DMS 273 treated with DMSO at 0.1 percent for 48 hours (cell line): ENCODE measurements at places on chromosomes 7 and 10.

DNA sequence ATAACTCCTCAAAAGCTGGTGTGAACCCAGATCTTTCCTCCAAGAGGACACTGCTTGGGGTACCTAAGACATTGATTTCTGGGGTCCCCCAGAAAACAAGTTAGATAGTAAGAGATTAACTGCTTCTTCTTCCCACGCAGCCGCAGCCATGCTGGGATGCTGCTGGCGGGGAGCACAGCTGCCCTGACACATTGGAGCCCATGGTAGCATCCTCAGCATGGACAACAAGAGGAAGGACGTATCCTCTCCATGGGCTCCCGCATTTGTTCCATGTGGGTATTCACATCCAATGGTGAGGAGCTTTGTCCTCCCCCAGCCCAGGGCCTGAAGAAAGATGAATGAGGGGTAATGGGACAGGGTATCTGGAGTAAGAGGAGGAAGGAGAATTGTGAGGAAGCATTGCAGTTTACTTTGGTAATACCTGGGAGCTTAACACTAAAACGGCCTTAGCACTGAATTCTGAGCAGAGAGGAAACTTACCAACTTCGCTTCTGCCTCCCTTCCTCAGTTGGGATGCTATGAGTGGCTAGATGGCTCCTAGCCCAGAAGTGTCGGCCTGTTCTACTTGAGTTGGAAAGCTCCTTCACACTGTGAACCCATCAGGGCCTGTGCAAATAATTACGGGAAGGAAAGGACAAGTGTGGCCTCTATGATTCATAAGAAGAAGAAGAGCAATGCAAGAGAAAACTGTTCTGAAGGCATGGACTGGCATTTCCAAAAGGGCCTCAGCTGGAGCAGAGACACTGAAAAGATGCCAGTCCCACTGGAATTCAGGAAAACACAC lies 43.9 kb downstream of the C10orf120 start:
- no peak for DNase-seq

DNA sequence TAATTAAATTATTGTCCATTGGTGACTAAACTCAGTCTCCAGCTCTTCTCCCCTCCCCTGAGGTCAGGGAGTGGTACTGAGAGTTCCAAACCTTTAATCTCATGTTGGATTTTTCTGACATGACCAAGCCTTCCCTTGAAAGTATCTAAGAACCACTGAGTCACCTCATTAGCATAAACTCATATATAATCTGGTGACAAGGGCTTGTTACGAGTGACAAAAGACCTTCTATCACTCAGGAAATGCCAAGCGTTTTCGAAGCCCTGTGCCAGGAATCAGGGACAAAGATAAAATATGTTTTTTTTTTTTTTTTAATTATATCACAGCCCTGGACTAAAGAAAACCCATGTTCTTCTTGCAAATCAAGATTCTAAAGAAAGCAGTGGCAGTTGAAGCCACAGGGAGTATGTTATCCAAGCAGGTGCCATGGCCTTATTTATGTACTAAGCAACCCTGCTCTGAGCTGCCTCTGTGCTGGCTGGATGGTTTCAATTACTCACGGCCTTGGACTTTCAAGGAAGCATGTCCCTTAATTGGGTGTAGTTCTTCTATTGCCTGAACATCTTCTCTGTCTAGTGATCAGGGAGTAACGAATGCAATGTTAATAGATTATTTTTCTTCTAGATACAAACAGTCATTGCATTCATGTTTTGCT lies 169.0 kb upstream of the PRKCQ start:
- no peak for DNase-seq

- no peak for DNase-seq
These were observed 78.6 kb downstream of the LCOR start for GRCh38 chr10:96910488-96911395.

DNA sequence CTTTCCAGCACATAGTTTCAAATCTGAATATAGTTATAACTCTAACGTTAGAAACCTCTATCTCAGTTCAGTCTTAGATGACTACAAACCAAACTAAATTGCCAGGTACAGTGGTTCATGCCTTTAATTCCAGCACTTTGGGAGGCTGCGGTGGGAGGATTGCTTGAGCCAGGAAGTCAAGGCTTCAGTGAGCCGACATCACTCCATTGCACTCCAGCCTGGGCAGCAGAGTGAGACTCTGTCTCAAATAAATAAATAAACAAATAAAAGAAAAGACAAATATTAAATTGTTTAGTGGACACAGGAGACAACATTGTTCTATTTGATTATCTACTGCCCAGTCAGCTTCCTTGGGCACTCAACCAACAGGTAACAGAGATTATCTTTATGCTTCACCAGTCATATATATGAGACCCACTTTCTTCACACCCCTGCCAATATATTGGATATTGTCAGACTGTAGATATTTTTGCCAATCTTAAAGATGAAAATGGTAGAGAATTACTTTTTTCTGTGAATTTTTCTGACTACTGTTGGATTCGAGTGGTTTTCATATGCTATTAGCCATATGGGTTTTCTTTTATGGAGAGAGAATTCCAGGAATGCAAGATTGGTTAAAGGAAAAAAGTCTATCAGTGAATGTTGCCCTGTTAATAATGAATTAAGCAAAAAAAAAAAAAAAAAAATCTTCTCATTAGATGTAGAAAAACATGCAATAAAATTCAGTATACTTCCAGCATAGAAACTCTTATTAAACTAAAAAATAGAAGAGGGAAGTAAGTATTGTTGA lies 16.0 kb downstream of the HDAC9 start:
- no peak for DNase-seq

DNA sequence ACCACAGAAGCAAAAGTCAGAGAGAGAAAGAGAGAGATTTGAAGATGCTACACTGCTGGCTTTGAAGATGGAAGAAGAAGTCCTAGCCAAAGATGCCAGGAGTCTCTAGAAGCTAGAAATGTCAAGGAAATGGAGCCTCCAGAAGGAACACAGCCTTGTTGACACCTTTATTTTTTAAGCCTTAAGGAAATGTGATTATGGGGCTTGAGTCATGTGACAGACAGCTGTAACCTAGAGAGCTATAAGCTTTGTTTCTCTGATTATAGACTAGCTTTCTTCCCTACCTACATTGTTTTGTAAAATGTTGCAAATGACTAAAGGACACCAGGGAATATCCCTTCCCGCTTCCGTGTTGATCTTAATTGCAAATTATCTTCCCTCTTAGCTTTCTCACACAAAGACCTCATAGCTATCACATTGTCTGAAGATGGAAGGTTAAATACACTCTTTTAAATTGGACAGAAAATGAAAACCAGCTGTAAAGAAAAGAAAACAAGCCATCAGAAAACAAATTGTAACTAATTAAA lies 199.9 kb downstream of the ARHGAP12 start:
- DNase-seq = no peak

DNA sequence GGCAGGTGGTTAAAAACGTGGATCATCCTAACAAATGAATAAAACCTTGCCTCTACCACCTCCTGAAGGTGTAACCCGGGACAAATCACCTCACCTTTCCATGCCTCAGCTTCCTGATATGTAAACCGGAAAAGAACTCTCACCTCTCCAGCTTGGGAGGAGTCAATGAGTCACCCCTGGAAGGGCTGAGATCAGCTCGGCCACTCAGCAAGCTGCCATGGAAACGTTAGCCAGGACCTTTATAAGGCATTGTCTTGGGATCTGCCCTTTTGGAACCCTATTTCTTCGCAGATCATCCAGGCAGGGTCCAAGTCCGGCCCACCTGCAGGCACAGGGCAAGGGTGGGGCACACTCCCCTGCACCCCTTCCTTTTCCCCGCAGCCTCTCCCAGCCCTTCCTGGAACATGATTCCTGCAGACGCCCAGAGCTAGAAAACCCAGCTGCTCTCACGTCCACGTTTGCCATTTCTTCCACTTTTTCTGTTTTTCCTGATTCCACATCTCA lies 81.6 kb upstream of the PFKP start:
- no peak for DNase-seq

- DNase-seq = no peak
These were observed 99.0 kb upstream of the FZD1 start for GRCh38 chr7:91165006-91165845.

DNA sequence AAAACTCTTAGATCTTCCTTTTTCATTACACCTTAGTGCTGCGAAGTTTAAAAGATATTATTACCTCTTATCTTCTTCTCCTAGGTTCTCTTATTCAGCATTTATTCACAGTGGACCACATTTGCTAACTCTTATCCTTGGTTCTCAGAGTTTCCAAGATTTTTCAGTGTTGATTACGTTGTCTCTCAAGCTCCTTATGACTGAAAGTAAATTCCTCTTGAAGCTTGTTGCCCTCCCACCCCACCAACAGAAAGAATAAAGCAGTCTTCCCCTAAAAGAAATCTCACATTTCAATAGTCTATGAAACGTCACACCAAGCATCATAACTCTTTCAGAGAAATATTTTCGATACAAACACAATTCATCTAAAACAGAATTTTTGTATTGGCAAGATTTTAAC lies 362.5 kb downstream of the MAGI2 start:
- no peak for DNase-seq
